ENCODE measurements at places on chromosomes 6 and 20.

GRCh38 chr6:48883116-48883515, 579.9 kb downstream of the MMUT start:
- DNase-seq: no peak

GRCh38 chr6:121376411-121376810, 42.1 kb upstream of the TBC1D32 start:
- DNase-seq: no peak

- no peak for DNase-seq
Measured at GRCh38 chr6:168197636-168198301, 118.8 kb upstream of the FRMD1 start.

- no peak for DNase-seq
Measured at GRCh38 chr20:39503902-39504709, 542.0 kb downstream of the DHX35 start.

- DNase-seq: no peak
Measured at GRCh38 chr20:2799271-2799670, 1.2 kb downstream of the CPXM1 start.

- no peak for DNase-seq
Measured at GRCh38 chr6:159462431-159462830, 230.6 kb downstream of the SOD2 start.

GRCh38 chr6:113047932-113048331, 700.8 kb downstream of the RFPL4B start:
- no peak for DNase-seq

- no peak for DNase-seq
Measured at GRCh38 chr20:10715035-10715434, 41.2 kb upstream of the JAG1 start.

GRCh38 chr6:131393433-131393832, 179.6 kb upstream of the ARG1 start:
- DNase-seq: no peak

DNA sequence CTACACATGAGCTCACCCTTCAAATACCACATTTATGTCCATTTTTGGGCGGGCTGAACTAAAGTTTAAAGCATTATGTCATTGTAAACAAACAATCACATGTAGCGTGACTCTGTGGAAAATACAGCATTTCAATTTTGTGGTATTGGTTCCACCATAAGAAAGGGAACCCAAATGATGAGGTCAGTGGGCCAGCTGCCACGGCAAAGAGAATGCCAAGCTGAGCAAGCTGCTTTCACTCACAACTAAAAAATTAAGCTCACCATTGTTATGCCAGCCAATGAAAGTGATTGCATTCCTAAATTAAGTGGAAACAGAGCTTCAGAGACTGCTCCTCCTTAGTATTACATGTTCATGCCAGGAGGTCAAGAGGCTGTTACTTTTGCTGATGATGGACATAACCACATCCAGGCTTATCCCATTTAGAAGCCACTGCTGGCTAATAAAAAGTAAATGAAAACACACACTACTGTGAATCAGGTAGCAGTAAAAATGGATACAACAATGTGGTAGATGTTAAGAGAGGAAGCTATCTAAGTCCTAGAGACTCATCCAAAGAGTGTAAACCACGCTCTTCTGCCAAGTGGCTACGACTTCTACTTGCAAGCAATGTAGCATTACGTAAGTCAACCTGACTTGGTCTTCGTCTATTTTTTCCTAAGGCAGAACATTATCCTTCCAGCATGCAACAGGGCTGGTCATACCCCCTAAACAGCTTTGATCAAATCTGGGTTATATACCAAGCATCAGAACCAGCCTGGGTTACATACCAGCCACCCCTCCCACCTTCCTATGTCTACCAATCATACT, 164.8 kb downstream of the BACH2 start:
- DNase-seq: no peak

DNA sequence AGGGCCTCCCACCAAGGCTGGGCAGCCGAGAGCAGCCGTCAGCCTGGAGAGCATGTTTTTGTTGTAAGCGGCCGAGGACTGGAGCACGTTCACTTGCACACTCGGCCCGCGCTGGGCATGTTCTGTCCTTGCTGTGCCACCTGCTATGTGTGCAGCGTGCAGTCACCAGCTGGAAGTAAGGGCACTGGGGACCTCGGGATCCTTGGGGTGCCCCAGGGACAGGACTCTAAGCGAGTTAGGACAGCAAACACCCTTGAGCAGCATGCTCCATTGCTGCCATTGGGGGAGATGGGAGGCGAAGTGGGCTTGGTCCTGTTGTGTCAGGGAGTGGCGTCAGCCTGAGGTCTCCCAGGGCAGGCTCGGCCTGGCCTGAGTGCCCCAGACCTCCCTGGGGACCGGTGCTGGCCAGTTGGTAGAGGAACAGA, 18.6 kb downstream of the DYNLT1 start:
- no peak for DNase-seq

DNA sequence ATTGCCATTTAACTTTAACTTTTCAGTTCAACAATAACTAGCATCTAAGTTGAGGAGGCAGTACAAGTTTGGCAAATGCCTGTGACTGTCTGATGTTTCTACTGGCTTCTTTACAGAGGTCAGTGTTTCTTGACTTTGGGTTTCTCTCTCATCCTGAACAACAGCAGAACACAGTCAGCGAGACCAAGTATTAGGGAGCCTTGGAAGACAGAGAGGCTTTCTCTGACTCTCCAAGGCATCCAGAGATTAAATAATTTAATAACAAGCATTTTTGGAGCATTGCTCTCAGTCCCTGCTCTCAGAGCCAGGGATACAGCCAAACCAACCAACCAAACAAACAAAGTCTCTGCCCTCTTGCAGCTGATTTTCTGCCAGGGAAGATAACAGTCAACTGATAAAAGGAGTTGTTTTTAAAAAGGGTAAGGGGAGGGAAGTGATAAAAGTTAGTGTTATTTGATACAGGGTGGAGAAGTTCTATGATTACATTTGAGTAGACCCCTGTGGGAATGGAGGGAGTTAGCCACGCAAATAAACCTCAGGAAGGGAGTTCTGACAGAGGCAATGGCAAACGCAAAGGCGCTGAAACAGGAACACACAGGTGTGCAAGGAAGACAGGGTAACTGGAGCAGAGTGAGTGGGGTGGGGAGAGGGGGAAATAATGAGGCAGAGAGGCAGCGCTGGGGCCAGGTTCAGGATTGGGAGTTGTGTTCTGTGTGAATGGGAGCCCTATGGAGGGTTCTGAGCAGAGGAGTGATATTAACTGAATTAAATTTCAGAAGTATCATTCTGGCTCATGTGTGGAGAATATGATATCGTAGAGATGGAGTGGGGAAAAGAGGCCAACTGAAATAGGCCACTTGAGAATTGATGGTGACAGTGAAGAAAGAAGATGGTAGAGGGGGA, 55.2 kb downstream of the SEL1L2 start:
- DNase-seq: no peak

DNA sequence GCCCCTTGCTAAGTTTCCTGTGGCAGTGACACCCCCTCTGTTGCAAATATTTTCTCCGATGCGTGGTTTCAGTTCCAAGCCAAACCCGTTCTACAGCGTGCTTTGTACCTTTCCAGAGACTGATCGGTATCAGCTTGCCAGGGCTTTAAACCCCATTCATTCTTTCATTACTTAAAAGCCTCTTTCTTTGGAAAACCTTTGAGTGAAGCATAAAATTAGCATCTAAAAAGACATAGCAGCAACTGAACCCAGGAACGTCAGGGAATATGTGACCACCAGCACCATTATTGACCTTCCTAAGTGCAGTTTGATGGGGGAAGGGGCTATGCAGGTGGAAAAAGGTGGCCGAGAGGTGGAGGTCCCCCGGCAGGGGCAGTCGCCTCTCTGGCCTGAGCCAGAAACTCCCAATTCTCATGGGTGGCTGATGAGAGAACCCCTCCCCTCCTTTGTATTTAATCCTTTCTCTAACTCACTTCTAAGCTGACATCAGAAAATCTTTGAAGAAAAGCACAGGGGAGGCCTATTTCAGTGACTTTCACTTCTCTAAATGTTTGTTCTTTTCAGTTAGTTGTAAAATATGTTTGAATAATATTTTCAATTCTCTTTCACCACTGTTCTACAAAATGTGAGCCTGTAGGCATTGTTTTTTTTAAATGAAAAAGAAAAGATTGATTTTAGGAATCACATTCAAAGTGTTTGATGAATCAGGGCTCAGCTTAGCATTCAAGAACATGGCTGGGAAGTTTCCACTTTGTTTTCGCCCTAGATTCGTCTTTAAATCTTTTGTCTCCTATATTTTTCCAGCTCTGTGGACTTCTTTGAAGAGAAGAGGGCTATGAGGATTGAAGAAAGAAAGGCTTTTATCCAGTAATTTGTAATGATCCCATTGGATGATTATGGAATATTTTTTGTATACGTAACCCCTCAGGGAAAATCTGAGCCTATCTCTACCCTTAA, 89.2 kb downstream of the RSPH3 start:
- no peak for DNase-seq

- no peak for DNase-seq
Measured at GRCh38 chr20:9550871-9551270, 36.5 kb downstream of the LAMP5 start.

- DNase-seq: no peak
Measured at GRCh38 chr6:35267446-35267845, 7.9 kb downstream of the ZNF76 start.

GRCh38 chr6:138727182-138727581, 46.4 kb upstream of the CCDC28A start:
- no peak for DNase-seq

DNA sequence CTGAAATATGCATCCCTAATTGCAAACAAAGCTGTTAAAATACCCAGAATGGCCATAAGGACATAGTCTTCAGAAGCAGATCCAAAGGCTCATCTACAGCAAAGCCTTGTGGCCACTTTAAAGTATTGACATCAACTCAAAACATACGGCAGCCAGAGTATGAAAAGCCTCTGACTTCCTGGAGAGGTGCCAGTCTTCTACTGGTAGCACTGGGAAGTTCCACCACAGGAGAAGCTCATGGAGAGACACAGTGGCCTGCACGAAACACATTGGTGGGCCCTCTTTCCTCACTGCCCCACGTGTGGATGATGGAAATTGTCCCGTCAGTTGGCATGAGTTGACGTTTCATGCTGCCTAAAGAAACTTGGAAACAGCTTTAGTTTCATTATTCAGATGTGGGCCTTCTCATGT, 202.6 kb upstream of the HEY2 start:
- no peak for DNase-seq

DNA sequence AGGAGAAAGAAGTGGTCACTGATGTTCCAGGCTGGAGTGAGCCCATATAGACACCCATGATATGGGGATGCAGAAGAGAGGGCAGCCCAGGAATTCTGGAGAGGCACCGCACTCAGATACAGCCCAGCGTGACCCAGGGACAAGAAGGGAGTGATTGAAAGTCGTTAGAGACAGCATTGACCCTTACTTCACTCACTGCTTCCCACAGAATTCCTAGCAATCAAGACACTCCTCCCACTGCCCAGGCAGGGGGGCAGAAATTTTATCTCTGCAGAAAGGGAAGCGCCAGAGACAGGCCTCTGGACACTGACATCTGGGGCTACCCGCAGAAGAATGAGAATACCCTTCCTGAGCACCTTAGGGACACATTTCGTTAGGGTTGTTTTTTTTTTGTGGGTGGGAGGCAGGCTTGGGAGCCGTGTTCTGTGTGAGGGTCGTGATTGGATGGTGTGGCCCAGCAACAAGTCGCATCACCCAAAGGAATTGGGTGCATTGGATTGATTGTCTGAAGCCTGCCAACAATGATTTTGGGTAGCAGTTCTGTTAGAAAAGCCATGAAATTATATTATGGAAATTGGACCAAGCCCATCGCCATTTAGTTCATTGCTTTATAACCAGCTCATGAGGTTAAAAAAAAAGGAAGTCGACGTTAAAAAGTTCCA, 45.9 kb upstream of the MAP3K4 start:
- DNase-seq: no peak

DNA sequence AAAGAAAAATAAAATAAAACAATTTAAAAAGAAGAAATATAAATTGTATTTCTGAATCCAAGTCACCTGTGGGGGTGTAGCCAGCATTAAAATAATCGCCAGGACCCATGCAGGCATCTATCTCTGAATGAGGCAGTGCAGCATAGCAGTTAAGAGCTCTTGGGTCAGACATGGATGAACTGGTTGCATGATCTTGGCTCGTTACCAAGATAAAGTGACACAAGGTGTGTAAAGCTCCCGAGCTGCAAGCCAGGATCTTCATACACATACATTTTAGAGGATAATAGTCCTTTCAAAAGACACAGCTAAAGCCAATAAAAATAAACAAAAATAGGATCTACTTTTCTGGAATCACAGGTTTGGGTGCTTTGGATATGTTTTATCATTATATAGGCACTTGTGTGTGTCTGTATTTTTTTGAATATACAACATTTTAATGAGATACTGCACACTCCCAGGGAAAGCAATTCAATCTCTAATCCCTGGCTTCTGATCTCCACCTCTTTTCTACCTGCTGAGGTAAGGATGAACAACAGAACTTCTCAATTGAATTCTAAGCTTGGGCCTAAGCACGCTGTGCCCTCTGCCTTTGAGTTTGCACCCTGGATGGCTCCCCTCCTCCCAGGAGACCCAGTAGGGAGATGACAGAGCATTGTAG, 8.9 kb downstream of the TRIM10 start:
- no peak for DNase-seq

DNA sequence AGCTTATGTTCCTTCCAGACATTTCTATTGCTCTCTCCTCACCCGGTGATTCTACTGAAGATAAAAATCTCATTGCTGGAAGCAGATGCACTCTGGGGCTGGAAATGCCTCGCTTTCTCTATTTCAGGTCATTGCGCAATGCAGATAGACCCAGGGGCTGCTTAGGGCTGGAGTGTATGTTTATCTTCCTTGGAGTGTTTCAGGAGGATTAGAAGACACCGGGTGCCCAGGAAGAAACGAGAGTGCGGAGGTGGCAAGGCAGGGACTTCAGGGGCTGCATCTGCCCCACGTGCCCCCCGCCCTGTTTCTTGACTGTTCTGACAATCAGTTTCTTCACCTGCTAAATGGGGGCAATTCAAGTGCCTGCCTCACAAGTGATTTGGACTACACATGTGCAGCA, 45.6 kb upstream of the IYD start:
- no peak for DNase-seq

- no peak for DNase-seq
Measured at GRCh38 chr6:41025966-41026530, 13.0 kb downstream of the UNC5CL start.

GRCh38 chr6:68410021-68410420, 225.1 kb upstream of the ADGRB3 start:
- no peak for DNase-seq

GRCh38 chr6:167337675-167338449, 13.0 kb downstream of the TTLL2 start:
- no peak for DNase-seq

- no peak for DNase-seq
Measured at GRCh38 chr6:15770347-15771143, 107.7 kb upstream of the DTNBP1 start.

- DNase-seq: no peak
Measured at GRCh38 chr6:107644513-107644912, 154.6 kb downstream of the SOBP start.
